ENCODE measurements at places on chromosomes 2 and 18. TPM values are rescaled to one million over a fixed set of nuclear protein-coding genes. Genes with fewer than 3 reads are reported as not detected.

GRCh38 chr18:61549889-61550288 is 216.7 kb downstream of the CDH20 start:
- no peaks in the 10 kb centered on the region for H3K36me3 ChIP-seq
- H3K27me3 ChIP-seq = no peaks in the 10 kb centered on the region
- no peak for DNase-seq
- no peak overlapping the region for H3K4me3 ChIP-seq

DNA sequence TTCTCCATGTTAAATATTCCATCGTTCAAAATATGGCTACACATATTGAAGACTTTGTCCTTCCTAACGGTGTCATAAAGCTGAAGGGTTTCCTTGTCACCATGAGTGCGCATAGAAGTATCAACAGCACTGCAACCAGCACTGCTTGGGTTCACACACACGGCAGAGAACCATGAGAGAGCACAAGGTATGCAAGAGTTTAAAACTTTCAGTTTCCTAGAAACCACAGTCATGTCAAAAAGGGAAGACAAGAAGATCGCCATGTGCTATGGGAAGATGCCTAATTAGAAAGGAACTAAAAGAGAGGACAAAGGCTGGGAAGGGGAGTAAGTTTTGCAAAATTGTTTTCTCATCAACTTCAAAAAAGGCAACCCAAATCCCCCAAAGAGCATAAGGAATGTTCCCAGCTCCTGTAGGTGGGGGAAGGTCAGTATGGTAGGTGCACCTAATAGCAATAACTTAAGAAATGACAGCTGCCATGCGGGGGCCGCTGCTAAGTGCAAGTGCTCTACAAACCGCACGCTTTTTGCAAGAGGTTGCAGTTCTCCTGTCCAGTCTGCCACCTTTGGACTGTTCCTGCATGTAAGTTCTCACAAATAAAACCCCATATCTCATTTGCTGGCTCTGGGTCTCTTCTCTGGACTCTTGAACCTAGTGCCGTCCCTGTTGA is 136.8 kb downstream of the TMEM163 start:
- H3K4me3 ChIP-seq = no peak overlapping the region
- DNase-seq = no peak
- no peak overlapping the region for H3K27ac ChIP-seq
- no peaks in the 10 kb centered on the region for H3K4me1 ChIP-seq

DNA sequence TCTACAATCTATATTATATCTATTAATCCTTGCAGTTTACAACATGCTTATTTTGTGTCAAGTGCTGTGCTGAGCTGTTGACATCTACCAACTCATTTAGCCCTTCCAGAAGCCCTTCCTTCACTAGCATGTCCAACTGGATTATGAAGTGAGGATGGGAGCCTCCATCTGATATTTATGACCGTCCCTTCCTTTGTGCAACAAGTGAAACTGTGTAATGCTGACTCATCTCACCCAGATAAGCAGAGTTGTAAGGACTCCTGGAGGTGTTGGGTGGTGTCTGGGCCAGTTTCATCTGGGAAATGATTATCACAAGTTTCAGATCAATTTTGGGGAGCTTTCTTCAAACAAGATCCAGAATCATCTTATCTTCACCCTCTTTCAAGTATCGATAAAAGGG is 156.6 kb upstream of the ETAA1 start:
- H3K27me3 ChIP-seq = no peaks in the 10 kb centered on the region
- H3K4me1 ChIP-seq = no peaks in the 10 kb centered on the region
- H3K4me3 ChIP-seq = no peak overlapping the region
- no peak overlapping the region for H3K27ac ChIP-seq
- DNase-seq = no peak
- H3K36me3 ChIP-seq = no peaks in the 10 kb centered on the region

GRCh38 chr18:48884771-48885170 is 66.0 kb downstream of the SMAD7 start:
- no peaks in the 10 kb centered on the region for H3K27me3 ChIP-seq
- H3K4me1 ChIP-seq = peaks cover 15% of the 10 kb centered on the region
- H3K4me3 ChIP-seq = no peak overlapping the region
- no peak for DNase-seq
- H3K36me3 ChIP-seq = no peaks in the 10 kb centered on the region
- H3K27ac ChIP-seq = no peak overlapping the region

DNA sequence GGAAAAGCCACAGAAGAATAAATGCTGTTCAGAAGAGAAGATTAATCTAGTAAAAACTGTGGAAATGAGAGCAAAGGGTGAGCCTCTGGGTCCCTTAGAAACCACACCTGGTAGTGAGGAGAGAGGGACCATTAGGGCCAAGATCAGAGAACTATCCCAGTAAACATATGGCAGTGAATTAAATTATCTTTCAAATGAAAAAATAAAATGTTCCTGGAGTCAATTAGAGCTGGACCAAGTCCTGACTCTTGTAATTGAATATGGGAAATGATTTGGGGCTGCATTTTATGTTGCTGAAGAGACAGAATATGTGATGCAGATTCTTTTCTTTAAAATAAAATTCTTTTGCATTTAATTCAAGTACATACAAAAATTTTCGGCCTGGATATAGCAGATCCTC is 62.2 kb upstream of the PAX3 start:
- no peak overlapping the region for H3K27ac ChIP-seq
- no peak overlapping the region for H3K4me3 ChIP-seq
- no peaks in the 10 kb centered on the region for H3K4me1 ChIP-seq
- H3K36me3 ChIP-seq = no peaks in the 10 kb centered on the region

DNA sequence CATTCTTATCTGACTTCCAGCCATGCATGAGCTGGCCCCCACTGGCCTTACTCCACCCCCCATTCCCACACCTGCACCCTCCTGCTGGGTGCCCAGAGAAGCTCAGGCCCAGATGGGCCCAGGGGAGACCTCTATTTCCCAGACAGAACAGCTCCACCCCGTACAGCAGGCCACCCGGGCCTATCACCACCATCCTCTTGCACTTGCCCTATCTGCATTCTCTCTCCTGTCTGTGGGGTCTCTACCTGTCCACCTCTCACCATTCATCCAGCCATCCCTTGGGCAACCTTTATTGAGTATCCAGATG is 25.3 kb upstream of the TNS1 start:
- H3K36me3 ChIP-seq = no peaks in the 10 kb centered on the region
- no peak overlapping the region for H3K4me3 ChIP-seq
- no peak for DNase-seq
- H3K27me3 ChIP-seq = no peaks in the 10 kb centered on the region
- H3K27ac ChIP-seq = no peak overlapping the region
- no peaks in the 10 kb centered on the region for H3K4me1 ChIP-seq

- H3K27ac ChIP-seq = peak overlapping the region; percentile 94
- peak; percentile 82 for DNase-seq
- no peak overlapping the region for H3K4me3 ChIP-seq
- no peaks in the 10 kb centered on the region for H3K36me3 ChIP-seq
These were observed 46.7 kb downstream of the LYPD1 start for GRCh38 chr2:132623096-132623839.

DNA sequence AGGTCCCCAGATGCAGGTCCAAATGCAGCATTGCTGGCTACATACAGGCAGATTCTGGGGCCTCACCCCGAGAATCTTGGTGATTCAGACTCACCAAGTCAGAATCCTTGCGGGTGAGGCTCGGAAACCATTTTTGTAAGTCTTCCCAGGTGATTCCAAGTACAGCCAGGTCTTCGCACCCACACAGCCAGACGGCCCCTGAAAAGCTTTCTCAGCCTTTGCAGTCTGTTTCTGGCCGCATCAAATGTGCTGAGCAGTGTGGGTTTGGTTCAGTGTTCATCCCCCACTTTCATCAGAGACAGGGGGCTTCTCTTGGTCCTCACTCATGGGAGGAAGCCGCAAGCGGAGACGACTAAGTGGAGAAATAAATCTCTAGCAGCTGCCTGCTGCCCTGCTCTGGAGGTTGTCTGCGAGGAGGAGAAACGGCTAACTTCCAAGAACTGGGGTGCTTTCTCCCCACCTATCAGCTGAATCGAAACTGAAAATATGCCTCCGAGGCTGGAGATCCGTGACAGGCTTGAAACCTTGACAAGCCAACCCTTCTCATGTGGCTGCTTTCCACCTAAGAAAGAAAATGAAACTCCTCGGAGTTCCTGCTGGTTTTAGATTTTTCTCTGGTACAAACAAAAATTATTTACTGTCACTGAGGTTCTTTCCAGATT is 8.9 kb upstream of the TMEM185B start:
- peaks cover 10% of the 10 kb centered on the region for H3K4me1 ChIP-seq
- no peaks in the 10 kb centered on the region for H3K27me3 ChIP-seq
- H3K4me3 ChIP-seq = peak overlapping the region; percentile 24
- no peaks in the 10 kb centered on the region for H3K36me3 ChIP-seq
- peak overlapping the region; percentile 5 for H3K27ac ChIP-seq
- peak; percentile 38 for DNase-seq

DNA sequence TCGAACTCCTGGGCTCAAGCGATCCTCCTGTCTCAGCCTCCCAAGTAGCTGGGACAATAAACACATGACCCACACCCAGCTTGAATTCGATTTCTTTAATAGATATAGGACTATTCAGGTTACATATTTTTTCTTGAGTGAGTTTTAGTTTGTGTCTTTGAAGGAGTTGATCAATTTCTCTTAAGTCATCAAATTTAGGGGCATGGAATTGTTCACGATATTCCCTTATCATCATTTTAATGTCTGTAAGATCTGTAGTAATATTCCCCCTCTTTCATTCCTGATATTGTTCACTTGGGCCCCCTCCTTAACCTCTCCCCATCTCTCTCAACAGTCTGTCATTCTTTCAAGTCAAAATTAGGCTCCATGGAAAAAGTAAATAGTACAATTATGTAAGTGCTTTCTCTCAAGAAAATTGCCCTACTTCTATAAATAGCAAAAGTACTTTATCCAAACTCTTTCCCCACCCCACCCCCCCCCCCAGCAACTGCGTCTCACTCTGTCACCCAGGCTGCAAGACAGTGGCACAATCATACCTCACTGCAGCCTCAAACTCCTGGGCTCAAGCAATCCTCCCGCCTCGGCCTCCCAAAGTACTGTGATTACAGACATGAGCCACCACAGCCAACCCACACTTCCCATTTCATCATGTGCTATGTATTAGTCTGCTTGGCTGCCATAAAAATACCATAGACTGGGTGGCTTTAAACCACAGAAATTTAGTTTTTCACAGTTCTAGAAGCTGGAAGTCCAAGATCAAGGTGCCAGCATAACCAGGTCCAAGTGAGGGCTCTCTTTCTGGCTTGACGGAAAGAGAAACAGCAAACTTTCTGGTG is 20.1 kb downstream of the WDR33 start:
- no peaks in the 10 kb centered on the region for H3K27me3 ChIP-seq
- no peak for DNase-seq
- H3K4me1 ChIP-seq = no peaks in the 10 kb centered on the region
- no peak overlapping the region for H3K4me3 ChIP-seq
- no peak overlapping the region for H3K27ac ChIP-seq

DNA sequence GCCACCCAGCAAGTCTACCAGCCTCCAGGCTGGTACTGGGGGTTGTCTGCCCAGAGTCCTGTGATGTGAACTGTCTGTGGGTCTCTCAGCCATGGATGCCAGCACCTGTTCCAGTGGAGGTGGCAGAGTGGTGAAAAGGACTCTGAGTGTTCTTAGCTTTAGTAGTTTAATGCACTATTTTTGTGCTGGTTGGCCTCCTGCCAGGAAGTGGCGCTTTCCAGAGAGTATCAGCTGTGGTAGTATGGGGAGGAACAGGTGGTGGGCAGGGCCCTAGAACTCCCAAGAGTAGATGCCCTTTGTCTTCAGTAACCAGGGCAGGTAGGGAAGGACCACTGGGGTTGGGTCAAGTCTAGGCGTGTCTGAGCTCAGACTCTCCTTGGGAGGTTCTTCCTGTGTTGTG is 356.7 kb downstream of the STK39 start:
- no peaks in the 10 kb centered on the region for H3K4me1 ChIP-seq
- H3K27me3 ChIP-seq = no peaks in the 10 kb centered on the region
- H3K36me3 ChIP-seq = no peaks in the 10 kb centered on the region

Gene CDH2
- 47.2 TPM for total RNA-seq

Gene CHPF
- total RNA-seq = 113 TPM
